ENCODE measurements at places on chromosomes 4 and X. TPM values are rescaled to one million over a fixed set of nuclear protein-coding genes. Genes with fewer than 3 reads are reported as not detected.
A peak's percentile ranks its signal among the peaks of the same experiment; 100 is the strongest.

The TMSB15C gene
- total RNA-seq: 3.8 TPM

GRCh38 chr4:23720556-23720955, 169.3 kb downstream of the PPARGC1A start:
- no peaks in the 10 kb centered on the region for H3K27me3 ChIP-seq
- DNase-seq: no peak
- H3K27ac ChIP-seq: no peak overlapping the region
- no peaks in the 10 kb centered on the region for H3K36me3 ChIP-seq

DNA sequence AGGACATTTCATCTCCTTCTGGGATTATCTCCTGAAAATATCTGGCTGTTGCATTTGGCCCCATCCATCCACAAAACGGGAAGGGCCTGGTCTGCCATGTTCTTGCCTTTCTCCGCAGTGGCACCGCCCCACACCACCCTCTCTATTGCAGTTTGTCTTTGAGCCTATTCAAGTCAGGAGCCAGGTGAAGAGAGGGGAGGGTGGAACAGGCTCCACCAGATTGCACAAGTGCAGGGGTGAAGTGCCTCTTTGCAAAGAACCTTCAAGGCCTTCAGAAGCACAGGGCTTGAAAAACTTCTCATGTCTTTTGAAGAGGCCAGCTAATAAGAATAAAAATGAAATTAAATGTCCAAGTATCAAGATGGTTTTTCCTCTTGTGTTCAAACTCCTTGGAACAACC, 28.7 kb downstream of the RS1 start:
- no peaks in the 10 kb centered on the region for H3K27me3 ChIP-seq
- DNase-seq: no peak
- no peak overlapping the region for H3K27ac ChIP-seq
- no peak overlapping the region for H3K4me3 ChIP-seq

The CSAG3 gene
- not detected for total RNA-seq

DNA sequence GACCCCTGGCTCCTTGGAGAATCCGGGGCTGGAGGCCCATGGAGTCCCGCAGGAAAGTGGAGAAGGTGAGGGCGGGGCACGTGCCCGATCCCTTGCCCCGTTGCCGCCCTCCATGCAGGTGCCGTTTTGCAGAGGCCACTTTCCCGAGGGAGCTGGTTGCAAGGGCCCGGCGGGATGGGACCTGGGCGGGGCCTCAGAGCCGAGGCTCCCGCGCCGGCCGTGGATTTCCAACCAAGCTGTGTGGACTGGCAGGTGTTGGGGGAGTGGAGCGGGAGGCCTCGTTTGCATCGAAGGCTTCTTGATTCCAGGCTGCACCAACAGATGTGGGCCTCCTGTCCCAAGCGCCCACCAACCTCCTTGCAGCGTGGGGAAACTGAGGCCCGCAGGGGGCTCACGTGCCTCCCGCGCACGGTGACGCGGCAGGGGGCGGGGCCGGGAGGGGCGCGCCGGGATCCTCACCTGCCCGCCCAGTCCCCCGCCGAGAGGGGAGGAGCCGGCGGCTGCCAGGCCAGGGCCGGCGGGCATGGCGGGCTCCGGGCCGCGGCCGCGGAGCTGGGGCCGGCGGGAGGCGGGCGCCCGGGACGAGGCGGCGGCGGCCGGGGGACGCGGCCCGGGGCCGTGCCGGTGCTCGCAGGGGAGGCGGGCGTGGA, 24.9 kb downstream of the SH3BP2 start:
- no peak for DNase-seq
- no peaks in the 10 kb centered on the region for H3K27me3 ChIP-seq
- H3K27ac ChIP-seq: peak overlapping the region; percentile 33
- H3K36me3 ChIP-seq: peaks cover 12% of the 10 kb centered on the region
- no peak overlapping the region for H3K4me3 ChIP-seq
- H3K4me1 ChIP-seq: peaks cover 55% of the 10 kb centered on the region

GRCh38 chrX:5857232-5857631, 371.4 kb downstream of the NLGN4X start:
- H3K27ac ChIP-seq: no peak overlapping the region
- no peak for DNase-seq
- H3K4me1 ChIP-seq: no peaks in the 10 kb centered on the region
- no peaks in the 10 kb centered on the region for H3K27me3 ChIP-seq
- H3K4me3 ChIP-seq: no peak overlapping the region

The TIGD4 gene
- 0.25 TPM for total RNA-seq

The SCLT1 gene
- 33.3 TPM for total RNA-seq

DNA sequence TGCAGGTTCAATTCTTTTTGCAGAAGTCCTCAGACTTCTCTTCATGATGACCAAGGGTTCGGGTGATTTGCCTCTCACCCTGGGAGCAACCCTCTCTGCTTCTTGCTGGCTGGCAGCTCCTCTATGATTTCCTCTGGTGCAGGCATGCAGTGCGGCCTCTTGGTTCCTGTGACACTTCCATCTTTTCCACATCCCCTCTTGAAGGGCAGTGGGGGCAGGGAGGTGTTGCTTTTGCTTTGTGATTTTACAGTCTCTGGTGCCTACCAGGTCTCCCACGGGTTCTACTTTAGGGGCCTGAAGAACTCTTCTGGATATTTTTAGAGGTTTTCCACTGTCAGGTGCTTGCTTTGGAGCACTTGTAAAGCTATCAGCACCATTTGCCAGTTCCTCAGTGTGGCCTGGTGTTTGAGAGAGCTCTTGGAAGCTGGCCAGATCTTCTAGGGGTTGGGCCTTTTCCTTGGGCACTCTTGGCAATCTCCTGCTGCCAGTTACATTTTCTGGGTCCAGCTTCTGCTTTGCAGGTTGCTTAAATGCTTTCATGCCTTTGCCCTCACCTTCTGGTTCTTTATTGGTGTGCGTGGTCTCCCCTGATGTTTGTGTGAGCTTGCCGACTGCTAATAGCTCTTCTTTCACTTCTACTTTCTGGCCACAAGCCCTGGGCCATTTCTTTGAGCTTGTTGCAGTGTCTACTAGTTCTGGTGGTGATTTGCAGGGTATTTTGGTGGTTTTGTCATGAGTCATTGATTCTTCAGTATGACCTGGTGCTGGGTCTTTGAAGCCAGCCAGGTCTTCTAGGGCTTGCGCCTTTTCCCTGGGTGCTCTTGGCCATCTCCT, 11.5 kb upstream of the CHST7 start:
- no peak overlapping the region for H3K4me3 ChIP-seq
- no peaks in the 10 kb centered on the region for H3K36me3 ChIP-seq
- no peaks in the 10 kb centered on the region for H3K4me1 ChIP-seq
- H3K27me3 ChIP-seq: no peaks in the 10 kb centered on the region
- no peak overlapping the region for H3K27ac ChIP-seq

The MAGED1 gene
- 23.3 TPM for total RNA-seq

DNA sequence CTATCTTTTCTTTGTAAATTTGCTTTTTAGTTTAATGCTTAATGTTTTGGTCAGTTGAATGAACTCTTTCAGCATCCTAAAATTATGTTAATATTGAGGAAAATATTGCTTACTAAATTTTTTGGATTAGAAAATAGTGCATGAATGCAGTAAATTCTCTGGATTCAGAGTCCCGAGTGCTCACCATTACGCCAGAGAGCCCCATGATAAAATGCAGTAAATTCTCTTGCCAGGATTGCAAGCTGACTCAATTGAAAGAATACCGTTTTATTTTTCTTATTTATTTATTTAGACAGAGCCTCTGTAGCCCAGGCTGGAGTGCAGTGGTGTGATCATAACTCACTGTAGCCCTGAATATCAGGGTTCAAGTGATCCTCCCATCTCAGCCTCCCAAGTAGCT, 60.9 kb upstream of the ENPEP start:
- H3K4me1 ChIP-seq: no peaks in the 10 kb centered on the region
- H3K27me3 ChIP-seq: no peaks in the 10 kb centered on the region
- no peaks in the 10 kb centered on the region for H3K36me3 ChIP-seq
- H3K4me3 ChIP-seq: no peak overlapping the region

DNA sequence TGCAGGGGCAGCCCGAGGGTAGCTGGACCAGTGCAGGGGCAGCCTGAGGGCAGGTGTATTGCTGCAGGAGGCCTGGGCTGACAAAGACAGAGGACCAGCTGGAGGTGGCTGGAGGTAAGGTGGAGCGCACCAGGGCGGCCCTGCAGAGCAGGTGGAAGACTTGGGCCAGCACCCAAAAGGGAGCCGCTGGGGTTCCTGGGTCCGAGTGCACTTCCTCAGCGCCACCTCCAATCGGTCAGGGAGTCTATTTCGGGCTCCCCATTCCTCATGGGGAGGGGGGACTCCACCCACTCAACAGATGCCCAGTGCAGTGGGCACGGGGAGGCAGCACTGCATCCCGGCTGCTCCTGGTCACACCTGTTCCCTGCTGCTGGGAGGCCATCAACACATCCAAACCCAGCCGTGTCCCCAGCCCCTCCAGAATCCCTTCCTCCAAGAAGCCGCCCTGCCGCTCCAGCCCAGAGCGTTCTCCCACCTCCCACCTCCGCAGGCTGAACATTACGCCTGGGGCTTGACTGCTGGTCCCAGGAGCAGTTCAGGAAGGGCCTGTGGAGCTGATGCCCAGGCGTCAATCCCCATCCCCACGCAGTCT, 1.5 kb downstream of the LRPAP1 start:
- H3K27me3 ChIP-seq: no peaks in the 10 kb centered on the region
- H3K4me3 ChIP-seq: peak overlapping the region; percentile 93
- no peak for DNase-seq
- peaks cover 24% of the 10 kb centered on the region for H3K4me1 ChIP-seq

The EDNRA gene
- not detected for total RNA-seq

- no peaks in the 10 kb centered on the region for H3K36me3 ChIP-seq
- DNase-seq: no peak
- H3K27ac ChIP-seq: no peak overlapping the region
- H3K4me3 ChIP-seq: no peak overlapping the region
- H3K27me3 ChIP-seq: no peaks in the 10 kb centered on the region
- no peaks in the 10 kb centered on the region for H3K4me1 ChIP-seq
These were observed 223.1 kb upstream of the FAT1 start for GRCh38 chr4:186946682-186947294.

The CYTL1 gene
- total RNA-seq: 0.54 TPM

DNA sequence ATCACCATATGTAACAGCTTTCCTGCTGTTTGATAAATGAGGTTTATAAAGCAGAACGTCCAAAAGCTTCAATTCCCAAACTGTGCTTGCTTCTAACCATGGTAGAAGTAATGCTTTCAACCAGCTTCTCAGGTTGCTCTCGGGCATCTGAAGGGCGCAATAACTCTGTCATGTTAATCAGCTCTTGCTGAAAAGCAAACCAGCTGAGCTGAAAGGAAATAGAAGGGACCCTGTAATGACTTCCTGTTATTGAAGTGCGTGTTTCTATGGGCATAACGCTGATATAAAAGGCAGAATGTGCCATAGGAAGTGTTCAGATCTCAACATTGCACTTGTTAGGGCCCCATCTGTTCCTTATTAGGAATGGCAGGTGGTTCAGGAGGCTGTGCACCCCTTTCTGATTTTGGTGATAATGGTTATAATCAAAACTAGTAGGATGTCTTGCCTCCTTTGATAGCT, 21.2 kb downstream of the HERC3 start:
- H3K27ac ChIP-seq: peak overlapping the region; percentile 91
- H3K4me3 ChIP-seq: peak overlapping the region; percentile 86
- H3K36me3 ChIP-seq: peaks cover 7% of the 10 kb centered on the region

- H3K4me3 ChIP-seq: no peak overlapping the region
- no peaks in the 10 kb centered on the region for H3K36me3 ChIP-seq
- H3K27me3 ChIP-seq: no peaks in the 10 kb centered on the region
- no peak overlapping the region for H3K27ac ChIP-seq
- no peaks in the 10 kb centered on the region for H3K4me1 ChIP-seq
- no peak for DNase-seq
These were observed 30.0 kb downstream of the TLR2 start for GRCh38 chr4:153713866-153714646.

The OPRPN gene
- not detected for total RNA-seq

The LRAT gene
- total RNA-seq: not detected

DNA sequence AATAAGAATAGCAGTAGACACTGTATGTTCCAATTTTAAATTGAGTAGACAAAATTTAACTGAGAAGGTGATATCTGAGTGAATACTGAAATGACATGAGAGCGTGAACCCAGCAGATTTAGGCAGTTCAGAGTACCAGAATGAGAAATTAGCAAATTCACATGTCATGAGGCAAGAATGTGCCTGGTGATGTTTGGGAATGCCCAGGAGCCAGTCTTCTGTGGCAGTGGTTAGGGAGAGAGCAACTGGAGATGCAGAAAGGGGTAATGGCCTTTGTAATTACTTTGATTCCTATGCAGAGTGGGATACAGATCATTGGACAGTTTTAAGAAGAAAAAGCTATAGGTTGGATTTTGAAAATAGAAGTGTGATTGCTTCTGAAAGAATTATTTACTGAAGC, 621.9 kb downstream of the TECRL start:
- no peaks in the 10 kb centered on the region for H3K4me1 ChIP-seq
- H3K27ac ChIP-seq: no peak overlapping the region
- no peaks in the 10 kb centered on the region for H3K36me3 ChIP-seq
- no peaks in the 10 kb centered on the region for H3K27me3 ChIP-seq

DNA sequence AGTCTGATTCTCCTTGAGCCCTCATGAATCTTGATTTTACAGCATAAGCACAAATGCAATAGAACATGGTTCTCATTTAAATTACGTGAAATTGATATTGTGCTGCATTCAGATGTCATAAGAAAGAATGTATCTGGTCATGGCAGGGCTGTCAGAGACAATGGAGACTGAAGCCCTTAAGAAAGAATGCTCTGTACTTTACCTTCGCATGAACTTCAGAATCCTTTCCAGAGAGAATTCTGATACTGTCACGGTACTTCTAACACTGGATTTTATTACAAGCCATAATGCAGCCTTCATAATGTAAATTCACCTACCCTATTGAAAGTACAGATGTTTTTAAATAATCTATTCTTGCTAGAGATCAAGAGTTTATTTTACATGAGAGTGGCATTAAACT, 677.9 kb upstream of the ADGRL3 start:
- no peaks in the 10 kb centered on the region for H3K36me3 ChIP-seq
- DNase-seq: no peak
- H3K4me1 ChIP-seq: no peaks in the 10 kb centered on the region
- H3K27me3 ChIP-seq: no peaks in the 10 kb centered on the region
- no peak overlapping the region for H3K4me3 ChIP-seq

DNA sequence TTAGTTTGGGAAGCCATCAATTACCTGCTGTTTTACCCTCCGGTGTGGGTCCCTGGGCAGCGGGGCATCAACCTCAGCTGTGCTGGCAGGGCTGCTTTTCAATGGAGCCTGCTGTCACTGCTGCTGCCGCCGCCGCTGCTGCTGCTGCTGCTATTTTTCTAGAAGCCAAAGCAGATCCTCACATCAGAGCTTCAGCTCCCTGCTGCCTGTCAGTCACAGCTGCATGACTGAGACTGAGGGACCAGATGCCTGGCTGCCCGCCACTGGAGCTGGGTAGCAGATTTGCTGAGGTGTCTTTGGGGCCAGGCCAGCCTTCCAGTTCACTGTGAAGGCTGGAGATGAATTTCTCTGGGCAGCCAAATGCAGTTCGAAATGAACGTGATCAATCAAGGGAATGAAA, 200.3 kb upstream of the NHS start:
- no peak overlapping the region for H3K4me3 ChIP-seq
- no peak overlapping the region for H3K27ac ChIP-seq
- no peaks in the 10 kb centered on the region for H3K27me3 ChIP-seq
- H3K4me1 ChIP-seq: no peaks in the 10 kb centered on the region
- no peak for DNase-seq
